A549 (cell line): ENCODE measurements at places on chromosomes 7 and 10. TPM values are rescaled to one million over a fixed set of nuclear protein-coding genes. Genes with fewer than 3 reads are reported as not detected.

GRCh38 chr10:79273604-79274003, 73.7 kb upstream of the PPIF start:
- no peak for DNase-seq

GRCh38 chr10:62548686-62549085, 174.5 kb downstream of the ZNF365 start:
- no peak for DNase-seq

Gene IQUB
- polyA plus RNA-seq: 0.05 to 0.08 TPM (median 0.08 TPM) in 3 replicates

DNA sequence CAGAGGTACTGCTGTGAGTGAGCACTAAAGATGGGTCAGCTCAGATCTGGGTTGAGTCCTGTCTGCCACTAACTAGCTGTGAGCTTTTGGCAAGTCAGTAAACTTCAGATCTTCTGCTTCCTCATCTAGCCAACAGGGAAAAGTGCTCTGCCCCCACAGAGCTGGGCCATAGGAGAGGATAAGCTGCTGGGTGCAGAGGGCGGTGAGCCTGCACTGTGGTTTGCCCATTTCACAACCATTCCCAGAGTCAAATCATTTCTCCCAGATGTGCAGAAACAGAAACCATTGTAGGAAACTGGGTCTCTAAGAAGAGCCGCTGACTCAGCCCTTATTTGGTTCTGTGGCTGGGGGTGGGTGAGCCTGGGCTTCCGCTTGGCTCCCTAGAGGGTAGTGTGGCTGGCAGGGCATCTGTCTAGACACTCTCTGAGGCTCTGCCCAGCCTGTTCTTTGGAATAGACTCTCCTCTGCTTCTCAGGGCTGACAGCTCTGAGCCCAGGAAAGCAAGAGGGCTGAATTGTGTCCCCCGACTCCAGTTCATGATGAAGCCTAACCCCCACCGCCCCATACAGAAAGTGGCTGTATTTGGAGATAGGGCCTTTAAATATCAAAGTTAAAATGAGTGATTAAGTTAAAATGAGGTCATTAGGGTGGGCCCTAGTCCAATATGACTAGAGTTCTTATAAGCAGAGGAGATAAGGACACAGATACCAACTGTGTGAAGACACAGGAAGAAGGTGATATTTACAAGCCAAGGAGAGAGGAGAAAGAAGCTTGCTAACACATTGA, 29.5 kb upstream of the ARHGAP22 start:
- DNase-seq: no peak

DNA sequence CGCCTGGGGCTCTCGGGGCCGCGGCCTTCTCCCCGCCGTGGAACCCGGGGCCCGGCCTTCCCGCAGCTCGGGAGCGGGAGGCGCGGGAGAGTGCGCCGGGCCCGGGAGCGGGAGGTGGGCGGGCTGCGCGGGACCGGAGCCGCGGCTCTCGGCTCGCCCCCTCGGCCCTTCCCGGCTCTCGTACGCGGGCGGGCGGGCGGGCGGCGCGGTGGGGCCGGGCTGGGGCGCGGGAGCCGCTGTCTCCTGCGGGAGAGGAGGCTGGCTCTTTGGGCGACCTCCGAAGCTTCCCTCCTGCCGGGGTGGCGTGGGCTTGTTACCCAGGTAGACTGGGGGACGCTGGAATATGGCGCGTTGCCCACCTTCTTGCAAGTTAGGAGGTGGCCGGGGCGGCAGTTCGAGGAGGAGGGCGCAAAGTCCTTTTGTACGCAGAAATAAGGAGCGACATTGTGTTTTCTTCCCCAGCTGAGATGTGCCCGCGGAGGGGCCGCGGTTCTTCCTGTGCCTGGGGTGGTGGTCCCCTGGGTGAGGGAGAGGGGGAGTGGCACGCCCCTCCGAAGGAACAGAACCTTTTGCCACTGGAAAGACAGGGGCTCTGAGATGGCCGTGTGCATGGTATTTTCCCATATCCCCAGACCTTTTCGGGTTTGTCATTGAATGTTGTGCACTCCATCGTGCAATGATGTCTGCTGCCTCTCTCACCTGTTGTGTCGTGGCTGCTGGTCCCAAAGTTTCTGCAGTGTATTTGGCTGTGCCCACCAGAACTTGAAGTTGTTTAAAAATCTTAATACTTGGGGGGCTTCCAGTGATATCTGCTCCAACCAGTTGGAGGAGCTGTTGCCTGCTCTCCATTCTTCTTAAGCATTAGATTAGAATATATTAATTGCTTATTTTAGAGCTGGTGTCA, 844 bp downstream of the NRF1 start:
- DNase-seq: peak; percentile 23
